DMS79 (cell line): ENCODE measurements at places on chromosomes 11 and 22.
A peak's percentile ranks its signal among the peaks of the same experiment; 100 is the strongest.

GRCh38 chr11:1172729-1173117 is 15.0 kb downstream of the MUC5AC start:
- no peak for DNase-seq

GRCh38 chr22:40680819-40681183 is 1.5 kb downstream of the MCHR1 start:
- DNase-seq: no peak

DNA sequence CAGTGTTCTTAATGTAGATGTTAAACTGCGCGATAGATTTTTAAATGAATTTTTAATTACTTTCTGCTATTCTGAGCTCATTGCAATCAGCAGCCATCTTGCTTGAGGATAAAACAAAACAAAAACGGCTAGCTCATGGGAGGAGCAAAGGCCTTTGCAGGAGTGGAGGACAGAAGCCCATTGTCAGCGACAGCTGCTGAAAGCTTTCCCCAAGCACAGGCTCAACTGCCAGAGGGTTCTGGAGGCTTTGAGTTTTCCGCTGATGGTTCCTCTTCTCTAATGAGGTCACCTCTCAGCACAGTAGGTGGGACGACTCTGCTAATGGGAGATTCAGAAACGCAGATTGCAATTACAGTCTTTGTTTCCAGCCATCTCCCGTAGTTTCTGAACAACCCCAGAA is 167.1 kb upstream of the TTC12 start:
- no peak for DNase-seq

DNA sequence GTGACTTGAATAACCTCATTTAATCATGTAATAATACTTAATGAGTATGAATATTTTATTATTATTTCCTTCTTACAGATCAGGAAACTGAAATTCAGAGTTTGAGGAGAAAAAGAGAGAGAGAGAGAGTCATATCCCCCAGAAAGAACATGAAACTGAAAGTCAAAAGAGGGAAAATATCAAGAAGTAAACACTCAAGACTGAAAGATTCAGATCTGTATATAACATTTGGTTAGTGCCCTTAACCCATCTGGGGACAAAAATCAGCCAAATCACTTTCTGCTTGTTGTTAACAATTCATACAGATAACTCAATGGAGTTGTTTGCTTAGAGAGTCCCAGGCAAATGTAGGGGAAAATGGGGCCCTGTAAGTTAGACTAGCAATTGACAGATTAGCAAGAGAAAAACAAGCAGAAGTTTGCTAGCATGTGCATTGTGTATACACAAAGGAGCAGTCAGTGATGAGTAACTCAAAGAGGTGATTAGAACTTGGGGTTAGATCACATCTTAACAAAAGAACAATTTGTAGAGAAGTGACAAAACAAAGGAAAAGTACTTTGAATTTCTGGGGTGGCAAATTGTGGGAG is 25.9 kb upstream of the MMP13 start:
- no peak for DNase-seq

GRCh38 chr22:32808038-32808445 is 6.5 kb downstream of the TIMP3 start:
- no peak for DNase-seq

GRCh38 chr11:15367695-15368094 is 253.0 kb downstream of the INSC start:
- no peak for DNase-seq

GRCh38 chr11:36713715-36714114 is 115.7 kb upstream of the RAG2 start:
- DNase-seq: no peak

GRCh38 chr11:121794671-121795141 is 321.3 kb downstream of the BLID start:
- no peak for DNase-seq

DNA sequence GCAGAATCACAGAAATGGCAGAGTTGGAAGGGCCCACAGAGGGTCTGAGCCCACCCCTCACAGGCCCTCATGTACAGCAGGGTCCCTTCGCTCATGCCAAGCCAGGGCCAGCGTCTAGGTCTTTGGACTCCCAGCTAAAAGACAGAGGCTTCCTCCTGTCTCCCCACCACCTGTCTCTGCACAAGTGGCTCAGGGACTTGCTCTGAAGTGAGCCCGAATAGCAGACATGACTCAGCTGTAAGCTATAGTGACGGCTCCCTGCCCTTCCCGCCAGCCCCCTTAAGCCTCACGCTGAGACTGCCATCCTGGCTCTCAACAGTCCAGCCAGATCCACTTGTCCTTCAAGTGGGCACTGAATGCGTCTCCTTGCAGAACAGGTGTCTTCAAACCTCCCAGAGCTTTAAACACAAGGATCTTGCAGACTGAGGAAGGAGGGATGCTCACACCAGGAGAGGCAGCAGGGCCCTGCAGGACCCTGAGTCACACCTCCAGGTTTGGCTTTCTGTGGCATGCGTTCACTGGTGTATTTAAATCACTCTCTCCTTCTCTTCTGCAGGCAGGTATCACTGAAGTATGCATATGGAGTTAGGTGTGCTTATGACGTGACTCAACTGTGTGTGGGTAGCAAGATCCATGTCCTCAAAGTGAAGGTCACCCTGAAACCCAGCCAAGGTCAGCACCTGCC is 154.9 kb downstream of the CACNA1I start:
- peak; percentile 88 for DNase-seq

DNA sequence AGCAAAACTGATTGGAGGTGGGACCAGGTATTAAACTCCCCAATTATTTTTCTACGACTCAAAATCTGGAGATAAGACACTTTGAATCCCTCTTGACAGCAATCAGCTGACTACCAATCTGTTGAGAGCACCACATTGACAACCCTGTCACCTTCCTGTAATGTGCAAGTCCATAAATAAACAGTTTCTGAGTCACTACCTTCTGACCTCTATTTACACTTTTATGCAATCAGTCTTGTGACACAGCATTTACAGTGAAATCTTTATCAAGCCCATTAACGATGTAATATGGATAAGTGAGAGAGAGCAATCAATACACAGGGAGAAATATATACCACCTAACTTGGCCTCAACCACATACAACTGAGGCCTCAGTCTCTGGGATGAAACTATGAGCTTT is 283.7 kb upstream of the ANO5 start:
- no peak for DNase-seq

DNA sequence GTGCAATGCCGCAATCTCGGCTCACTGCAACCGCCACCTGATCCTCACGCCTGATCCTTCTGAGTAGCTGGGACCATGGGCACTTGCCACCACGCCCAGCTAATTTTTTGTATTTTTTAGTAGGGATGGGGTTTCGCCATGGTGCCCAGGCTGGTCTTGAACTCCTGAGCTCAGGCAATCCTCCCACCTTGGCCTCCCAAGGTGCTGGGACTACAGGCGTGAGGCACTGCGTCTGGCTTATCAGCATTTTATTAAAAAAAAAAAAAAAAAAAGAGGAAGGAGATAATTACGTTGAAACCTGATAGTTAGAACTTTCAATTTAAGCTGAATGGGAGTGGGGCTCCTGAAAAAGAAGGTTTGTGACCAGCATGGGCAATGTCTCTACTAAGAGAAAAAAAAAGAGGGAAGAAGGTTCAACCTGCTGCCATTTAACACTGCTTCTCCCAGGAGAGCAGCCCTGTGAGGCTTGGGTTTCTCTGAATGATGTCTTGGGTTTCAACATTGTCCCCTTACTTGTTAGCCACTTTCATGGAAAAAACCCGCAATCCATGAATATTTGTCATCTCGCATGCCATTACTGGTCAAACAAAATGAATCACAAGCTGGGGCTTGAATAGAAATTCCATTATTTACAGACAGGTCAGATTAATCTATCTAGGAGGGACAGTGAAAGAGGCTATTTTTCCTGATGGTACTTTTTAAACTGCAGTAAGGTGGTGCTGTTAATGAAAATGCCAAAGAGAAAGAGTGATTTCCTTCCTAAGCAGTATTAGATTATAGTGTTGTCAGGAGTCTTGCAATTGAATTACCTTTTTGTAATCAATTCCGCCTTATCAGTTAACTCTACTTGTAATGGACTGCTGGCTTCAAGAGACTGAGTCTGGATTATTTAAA is 72.5 kb downstream of the PACS1 start:
- DNase-seq: no peak

DNA sequence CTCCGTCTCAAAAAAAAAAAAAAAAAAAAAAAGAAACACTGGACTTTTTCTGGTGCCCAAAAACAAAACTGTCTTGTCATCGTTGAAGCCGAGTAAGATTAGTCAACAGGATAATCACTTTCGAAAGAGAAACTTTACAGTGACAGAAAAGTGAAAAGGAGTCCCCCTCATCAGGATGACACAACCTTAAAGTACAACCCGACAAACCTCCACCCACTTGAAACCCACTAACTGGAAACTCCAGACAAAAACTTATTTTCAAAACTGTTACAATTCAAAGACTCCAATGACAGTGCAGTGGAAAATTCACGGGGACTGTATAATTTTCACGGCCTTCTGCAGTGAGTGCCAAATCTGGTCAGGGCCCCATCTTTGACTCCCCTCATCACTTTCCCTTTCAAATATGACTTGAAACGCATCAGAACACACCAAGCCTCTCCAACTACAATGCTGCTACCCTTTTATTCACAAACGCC is 1.3 kb downstream of the DENND5A start:
- no peak for DNase-seq
